T-helper 17 cell (primary cell): ENCODE measurements at places on chromosomes 13 and 19.

GRCh38 chr13:36217456-36217855 is 3.1 kb upstream of the SOHLH2 start:
- DNase-seq, result no peak

- DNase-seq, result no peak
Observed at GRCh38 chr13:105918842-105919741, 616.4 kb downstream of the EFNB2 start.

GRCh38 chr13:24253520-24254145 is 55.7 kb upstream of the C1QTNF9 start:
- no peak for DNase-seq

DNA sequence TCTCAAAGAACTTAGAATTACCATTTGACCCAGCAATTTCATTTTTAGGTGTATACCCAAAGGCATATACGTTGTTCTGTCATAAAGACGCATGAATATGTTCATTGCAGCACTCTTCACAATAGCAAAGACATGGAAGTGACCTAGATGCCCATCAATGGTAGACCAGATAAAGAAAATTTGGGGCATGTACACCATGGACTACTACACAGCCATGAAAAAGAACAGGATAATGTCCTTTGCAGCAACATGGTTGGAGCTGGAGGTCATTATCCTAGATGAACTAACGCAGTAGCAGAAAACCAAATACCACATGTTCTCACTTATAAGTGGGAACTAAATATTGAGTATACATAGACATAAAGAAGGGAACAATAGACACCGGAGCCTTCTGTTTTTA is 20.7 kb downstream of the PAN3 start:
- DNase-seq, result no peak

- no peak for DNase-seq
Observed at GRCh38 chr19:5260381-5260967, 80.1 kb downstream of the PTPRS start.
